ENCODE measurements at places on chromosomes 1 and 21.

DNA sequence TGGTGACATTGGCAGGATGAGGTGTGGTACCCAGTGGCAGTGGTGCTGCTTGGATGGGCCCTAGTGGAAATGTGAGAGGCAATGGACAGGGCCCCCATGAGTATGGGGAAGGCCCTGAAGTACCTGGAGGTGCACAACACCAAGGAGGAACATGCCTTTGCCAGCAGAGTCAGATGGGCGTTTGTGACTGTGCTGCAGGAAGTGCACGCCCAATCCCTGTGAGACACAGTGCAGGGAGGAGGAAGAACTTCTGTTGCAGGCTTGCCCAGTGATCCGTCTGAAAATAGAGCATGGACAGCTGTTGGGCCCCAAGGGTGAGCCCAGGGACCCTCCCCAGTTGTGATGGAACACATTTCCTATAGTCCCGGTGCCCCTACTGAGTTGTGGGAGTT, 42.7 kb downstream of the GJA5 start:
- no peak for DNase-seq

- peak; percentile 24 for DNase-seq
These were observed 30.6 kb upstream of the INSL5 start for GRCh38 chr1:66831529-66832239.

- DNase-seq, result no peak
These were observed at the start of gene HAPLN2 for GRCh38 chr1:156618853-156619581. Gene HAPLN2, plus strand, starts transcription at chr1:156619415. Its CDS starts 4,076 bp downstream, at chr1:156623491.

DNA sequence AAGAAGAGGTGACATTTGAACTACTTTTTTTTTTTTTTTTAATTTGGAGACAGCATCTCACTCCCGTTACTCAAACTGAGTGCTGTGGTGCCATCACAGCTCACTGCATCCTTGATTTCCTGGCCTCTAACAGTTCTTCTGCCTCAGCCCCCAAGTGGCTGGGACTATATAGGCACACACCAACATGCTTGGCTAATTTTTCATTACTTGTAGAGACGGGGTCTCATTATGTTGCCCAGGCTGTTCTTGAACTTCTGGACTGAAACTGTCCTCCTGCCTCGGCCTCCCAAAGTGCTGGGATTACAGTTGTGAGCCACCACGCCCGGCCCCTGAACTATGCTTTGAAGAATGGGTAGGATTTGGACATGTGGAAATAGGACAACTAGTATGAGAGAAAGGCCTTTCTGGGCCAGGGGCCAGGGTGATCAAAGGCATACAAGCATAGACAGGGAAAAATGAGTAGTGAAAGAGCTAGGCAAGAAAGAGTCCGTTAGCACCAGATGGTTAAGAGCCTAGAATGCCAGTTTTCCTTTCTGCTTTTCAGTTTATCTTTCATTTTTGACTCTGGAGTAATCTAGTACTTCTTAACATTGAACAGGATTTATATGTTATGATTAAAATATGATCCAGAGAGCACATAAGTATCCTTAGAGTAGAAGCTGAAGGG, 6.3 kb downstream of the RABGAP1L start:
- no peak for DNase-seq

- DNase-seq, result no peak
These were observed 15.3 kb upstream of the COL6A2 start for GRCh38 chr21:46082713-46082962.

DNA sequence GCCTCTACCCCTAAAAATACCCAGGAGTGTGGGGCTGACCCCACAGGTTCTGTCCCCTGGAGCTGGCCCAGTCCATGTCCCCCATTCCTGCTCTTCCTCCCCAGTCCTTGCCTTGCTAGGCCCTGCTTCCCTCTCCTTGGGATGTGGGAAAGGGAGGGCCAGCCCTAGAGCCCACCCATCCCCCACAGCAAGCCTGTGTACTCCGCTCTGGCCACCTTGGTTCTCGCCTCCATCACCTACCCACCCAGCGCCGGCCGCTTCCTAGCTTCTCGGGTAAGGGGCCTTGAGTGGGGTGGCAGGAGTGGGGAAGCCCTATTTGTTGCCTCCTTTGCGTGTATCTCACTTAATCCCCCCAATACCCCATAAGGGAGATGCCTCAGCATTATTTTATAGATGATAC, 6.7 kb downstream of the CLCNKB start:
- no peak for DNase-seq

DNA sequence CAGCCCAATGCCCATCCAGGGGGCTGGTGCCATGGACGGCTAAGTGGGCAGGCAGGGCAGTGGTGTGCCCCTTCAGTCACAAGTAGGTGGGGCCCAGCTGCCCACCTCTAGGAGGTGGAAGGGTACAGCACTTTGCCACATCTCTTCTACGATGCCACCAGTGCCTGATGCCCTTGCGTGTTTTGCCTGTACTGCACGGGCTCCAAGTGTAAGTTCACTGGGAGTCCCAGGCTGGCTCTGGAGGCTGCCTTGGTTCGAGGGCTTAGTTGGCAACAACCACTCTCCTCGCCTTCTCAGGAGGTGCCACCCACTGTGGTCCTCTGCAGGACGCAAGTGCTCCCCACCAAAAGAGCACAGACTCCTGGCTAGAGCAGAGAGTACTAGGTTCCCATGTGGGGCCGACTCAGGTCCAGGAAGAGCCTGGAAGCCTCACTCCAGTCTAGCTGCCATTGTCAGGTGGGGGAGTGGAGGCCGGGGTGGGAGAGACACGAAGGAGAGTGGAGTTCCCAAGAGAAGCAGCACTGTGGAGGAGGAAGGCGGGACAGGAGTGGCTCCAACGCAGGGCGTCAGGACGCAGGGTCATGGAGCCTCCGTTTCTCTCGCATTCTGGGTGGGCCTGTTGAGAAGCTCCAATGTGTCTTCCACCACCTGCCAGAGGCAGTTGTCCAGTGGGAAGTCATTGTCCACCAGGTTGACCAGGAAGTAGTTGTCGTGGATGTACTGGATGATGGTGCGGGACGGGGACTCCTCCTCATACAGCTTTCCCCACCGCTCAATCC, 15.5 kb downstream of the MTHFR start:
- DNase-seq, result no peak

DNA sequence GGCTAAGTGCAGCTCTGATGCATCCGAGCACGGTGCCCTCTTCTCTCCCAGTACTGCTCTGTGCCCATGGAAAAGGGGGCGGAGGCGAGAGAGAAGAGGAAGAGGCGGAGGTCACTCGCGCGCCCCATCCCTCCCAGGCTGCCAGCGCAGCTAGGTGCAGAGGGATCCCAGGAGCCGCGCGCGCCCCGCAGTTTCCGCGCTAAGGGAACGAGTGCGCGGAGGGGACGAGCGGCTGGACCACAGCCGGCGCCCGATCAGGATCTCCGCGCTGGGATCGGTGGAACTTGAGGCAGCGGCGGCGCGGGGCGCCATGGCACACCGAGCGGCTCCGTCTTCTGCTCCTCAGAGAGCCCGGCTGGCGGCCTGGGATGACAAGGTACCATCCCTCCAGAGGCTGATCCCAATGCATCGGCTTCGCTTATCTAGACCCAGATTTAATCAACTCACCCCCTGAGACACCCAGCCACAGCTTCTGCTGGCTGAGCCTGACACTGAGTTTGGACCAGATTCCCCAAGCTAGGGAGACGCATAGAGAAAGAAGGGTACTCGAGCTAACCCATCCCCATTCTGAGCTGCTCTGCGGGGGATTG, at the start of gene PTGFR:
Gene PTGFR (plus strand): TSS at position 114 of the 590 bp plus-strand sequence. CDS start 1,770 bp downstream, outside the sequence.
- peak; percentile 49 for DNase-seq

DNA sequence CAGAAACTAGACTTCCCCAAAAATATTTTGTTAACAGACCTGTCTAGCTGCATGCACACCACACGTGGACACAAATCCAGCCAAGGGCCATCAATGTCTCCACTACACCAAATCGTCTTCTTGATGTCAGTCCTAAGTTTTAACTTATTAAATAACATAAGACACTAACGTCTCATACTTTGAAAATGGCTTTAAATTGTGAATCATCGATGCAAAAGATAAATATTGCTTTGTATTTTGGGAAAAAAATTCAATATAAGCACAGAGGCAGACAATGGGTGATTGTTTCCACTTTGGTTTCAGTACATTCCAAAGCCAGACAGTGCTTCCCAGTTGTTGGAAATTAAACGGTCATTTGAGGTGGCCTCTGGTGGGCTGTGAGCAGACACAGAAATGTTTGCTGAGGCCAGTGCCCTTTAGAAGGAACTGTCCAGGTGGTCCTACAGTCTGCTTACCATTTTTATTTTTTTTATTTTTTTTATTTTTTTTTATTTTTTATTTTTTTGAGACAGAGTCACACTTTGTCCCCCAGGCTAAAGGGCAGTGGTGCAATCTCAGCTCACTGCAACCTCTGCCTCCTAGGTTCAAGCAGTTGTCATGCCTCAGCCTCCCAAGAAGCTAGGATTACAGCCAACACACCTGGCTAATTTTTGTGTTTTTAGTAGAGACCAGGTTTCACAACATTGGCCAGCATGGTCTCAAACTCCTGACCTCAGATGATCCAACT, 1.8 kb upstream of the KIAA2013 start:
- no peak for DNase-seq

DNA sequence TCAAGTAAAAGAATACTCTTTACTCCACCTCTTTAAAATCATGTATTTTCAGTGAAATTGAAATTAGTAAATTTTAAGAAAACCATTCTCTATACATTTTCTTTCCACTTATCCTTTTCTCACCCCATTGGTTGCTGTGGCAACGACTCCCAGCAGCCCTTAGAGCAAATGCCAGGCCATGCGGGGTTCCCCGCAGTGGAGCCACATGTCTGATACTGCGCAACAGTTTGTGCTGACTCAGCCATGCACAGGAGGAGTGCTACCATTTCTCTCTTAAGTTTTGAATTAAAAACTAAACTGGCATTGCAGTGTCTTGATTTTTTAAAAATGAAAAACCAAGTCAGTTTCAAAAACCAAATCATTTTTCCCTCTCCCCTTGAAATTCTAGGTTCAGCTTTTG, 214.1 kb upstream of the L1TD1 start:
- DNase-seq, result no peak

- DNase-seq, result peak; percentile 55
These were observed 61.6 kb downstream of the KIF14 start for GRCh38 chr1:200558866-200559459.

DNA sequence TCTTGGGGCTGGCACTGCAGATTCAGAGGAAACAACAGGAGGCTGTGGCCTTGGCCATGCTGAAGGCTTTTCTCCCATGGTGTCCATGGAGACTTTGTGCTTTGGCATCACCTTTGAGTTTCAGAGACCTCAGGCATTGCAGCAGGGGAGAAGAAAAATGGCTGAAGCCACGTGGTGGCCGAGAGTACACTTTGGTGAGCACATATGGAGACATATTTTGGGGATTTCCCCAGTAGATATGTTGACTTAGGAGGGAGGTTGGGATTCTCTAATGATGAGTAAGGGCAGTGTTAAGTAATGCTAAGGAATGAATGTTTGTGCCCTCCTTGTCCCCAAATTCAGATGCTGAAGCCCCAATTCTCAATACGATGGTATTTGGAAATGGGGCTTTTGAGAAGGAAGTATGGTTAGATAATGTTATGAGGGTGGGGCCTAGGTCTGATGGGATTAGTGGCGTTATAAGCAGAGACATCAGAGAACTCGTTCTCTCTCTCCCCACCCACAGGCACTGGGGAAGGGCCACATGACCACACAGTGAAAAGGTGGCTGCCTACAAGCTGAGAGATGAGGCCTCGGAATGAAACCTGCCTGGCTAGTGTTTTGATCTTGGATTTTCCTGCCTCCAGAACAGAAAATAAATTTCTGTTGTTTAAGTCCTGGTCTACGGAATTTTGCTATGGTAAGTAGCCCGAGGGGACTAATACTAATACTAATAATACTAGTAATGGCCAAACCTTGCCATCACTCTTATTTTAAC, 98.6 kb downstream of the TBX19 start:
- DNase-seq, result peak; percentile 50

DNA sequence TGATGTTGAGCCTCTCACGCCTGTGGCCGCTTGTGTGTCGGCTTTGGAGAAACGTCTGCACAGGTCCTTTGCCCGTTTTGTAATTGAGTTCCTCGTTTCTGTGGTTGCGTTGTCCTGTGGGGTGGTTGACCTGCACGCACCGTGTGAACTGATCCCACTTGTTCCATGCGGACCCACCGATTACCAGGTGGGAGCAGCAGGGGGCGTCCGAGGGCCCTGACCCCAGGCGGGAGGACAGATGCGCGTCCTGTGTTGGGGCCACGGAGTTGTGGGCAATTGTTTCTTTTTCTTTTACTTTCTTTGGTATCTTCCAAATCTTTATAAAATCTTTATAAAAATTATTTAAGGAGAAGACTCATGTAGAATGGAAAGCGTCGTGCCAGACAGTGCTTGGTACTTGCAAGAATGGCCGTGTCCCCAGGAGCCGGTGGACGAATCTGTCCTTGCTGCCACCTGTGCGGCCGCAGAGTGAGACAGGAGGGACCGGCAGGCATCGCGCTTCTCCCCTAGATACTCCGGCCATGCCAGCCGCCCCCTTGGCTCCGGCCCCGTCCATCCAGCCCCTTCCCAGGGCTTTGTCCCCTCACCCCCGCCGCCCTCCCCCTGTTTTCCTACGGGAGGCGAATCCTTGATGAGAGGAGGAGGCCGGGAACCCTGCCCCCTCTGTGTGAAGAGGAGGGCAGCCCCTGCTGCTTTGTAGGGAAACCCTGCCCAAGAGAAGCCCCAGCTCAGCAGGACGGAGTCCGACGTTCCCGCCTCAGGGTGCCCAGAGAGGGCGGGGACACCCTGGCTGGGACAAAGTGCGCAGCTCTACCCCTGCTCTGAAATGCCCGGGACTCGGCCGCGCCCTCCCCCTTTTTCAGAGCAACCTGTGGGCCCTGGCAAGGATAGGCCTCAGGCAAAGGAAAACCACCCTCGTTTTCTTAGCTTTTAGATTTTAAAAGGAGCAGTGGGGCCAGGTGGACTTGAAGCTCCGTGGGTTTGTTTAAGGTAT, 41.7 kb downstream of the PRKCZ start:
- DNase-seq, result no peak

DNA sequence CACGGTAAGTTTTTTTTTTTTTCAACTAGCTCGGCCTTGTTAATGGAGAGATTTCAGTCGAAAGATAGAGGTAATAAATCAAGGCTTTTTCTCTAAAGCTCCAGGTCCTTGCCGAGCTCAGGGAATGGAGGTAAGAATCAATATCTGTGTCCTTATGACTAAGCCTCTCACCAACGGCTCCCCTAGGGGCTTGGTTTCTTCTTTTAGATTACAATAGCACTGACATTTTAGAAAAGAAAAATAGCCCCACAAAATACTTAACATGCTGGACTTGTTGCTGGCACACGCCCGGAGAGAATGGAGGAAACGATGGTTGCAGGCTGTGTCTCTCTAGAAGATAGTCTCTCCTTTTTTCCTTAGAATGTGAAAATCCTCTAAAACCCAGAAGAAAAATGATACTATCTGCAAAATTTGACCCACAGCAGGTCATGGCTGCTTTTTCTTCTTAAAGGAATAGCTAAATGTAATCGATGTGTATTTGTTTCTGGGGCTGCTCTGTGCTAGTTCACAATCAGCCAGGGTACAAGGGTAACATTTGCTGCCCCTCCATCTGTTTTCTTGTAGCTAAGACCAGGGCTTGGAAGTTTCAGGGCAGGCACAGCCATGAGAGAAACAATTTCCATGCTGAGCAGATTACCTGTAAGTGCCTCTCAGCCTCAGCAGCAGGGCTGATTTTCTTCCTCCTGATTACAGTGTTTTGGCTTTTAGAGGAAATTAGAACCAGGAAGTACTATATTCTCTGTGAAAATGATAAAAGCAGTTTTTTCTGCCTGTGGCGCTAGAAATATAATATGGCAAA, 86.2 kb upstream of the GNG12 start:
- DNase-seq, result no peak

GRCh38 chr1:15683345-15684039, 628 bp upstream of the PLEKHM2 start:
- DNase-seq, result no peak

- no peak for DNase-seq
These were observed 113.7 kb downstream of the FAF1 start for GRCh38 chr1:50846224-50846839.
